ENCODE measurements at places on chromosomes 7 and 10.

DNA sequence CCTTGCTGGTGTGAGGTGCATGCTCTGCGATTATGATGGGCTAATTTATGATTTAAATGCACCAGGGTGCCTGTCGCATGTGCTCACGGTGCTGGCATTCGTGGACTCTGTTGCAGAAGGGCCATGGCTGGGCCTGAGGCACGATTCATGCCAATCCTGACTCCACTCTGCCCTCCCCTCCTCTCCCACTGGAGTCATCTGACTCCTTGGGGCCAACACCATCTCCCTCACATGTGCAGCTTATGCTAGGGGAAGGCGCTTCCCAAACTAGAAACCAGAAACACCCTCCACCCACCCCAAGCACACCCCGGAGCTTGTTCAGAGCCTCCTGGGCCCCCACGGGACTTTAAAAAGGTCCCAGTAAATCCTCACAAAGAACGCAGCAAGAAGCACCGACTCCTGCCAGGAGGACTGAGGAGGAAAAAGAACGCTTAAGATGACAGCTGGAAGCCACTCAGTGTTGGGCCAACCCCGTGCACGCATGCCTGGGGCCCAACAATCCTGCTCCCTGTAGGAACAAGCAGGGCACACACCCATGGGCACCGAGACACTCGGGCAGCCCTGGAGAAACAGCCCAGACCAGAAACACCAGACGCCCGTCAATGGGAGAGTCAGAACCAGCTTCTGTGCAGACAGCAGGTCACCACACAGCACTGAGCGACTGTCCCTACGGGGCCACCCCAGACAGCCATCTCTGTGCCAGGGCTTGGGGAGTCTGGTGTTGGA is 14.1 kb downstream of the BRI3 start:
- no peak for DNase-seq

- no peak for DNase-seq
These were observed 1.5 kb downstream of the TRIL start for GRCh38 chr7:28956608-28957063.

DNA sequence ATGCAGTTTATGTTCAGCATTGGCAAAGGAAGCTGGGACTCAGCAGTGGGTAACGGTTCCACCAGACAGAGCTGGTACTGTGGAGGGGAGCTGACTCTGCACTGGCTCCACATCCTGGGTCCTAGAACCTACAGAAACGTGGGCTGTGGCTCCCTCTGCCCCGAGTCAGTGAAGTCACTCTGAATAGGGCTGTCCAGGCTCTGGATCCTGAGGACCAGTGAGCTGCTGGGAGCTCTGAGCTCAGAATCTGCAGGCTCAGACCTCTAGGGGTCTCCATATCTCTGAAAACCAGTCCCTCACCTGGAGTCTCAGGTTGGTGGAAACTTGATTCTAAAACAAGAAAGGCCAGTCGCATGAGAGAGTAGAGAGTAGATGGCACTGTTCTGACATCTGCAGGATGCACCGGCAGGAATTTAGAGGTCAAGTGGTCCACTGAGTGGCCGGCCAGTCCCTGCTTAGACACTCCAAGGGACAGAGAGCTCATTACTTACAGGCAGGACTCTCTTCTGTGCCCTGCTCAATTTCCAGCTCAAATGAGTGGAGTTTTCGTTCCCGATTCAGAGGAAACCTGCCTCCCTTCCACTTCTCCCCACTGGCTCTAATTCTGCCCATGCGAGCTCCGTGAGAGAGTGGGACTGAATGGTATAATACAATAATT is 18.6 kb downstream of the NPFFR1 start:
- DNase-seq = no peak

GRCh38 chr7:16786257-16786656 is 18.5 kb downstream of the AGR2 start:
- no peak for DNase-seq

DNA sequence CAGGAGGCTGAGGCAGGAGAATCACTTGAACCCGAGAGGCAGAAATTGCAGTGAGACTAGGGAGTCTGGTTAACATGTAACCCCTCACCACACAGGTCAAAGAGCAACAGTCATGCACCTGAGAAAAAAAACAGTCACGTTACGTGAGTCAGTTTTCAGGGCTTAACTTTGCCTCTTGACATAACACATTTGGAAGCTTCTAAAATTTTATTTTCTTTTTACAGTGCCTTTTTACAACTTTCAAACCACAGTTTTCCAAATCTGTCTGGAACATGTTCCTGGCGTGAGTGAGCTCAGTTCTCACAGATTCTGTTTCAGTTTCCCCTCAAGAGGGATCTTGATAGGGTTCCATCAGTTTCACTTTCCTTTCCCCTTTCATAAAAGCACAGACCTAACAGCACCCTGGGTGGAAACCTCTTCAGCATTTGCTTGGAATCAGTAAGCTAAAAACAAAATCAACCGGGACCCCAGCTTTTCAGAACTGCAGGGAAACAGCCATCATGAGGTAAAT is 4.4 kb downstream of the IFIT3 start:
- DNase-seq = no peak

DNA sequence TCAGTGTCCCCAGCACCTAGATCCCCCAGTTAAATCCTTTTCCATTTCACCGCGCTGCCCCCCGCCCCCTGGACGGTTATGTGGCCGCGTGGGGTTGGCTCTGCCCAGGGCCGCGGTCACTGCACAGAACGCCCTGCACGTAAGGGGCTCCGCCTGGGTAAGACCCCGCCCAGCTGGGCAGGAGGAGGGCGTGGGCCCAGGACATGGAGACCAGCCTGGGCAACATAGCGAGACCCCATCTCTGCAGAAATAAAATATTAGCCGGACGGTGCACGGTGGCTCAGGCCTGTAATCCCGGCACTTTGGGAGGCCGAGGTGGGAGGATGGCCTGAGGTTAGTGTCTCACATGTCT is 650 bp upstream of the ZFAND2A start:
- DNase-seq = no peak

GRCh38 chr7:2761131-2761624 is 73.2 kb downstream of the AMZ1 start:
- DNase-seq = no peak

Data from cortex of kidney (tissue), 1 donor.